HuH-7 (cell line): ENCODE measurements at places on chromosomes 7 and 10.

DNA sequence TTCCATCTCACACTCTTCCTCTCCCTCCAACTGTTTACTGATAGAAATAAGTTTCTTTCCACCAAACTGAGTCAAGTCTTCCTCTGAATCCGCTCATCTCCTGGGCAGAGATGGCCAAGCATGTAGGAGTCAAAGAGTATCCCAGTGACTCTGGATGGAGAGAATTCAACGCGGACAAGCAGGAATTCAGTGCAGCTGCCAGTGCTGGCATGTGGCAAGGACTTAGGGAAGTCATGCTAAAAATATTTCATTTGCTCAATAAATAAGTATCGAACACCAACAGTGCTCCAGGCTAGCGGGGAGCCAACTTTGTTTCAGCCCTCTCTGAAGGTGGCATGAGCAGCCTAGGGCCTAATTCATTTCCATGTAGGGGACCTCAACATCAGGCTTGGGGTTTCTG, 351.6 kb upstream of the ZMIZ1 start:
- no peak for DNase-seq

GRCh38 chr7:47196106-47196645, 385.7 kb downstream of the TNS3 start:
- no peak for DNase-seq

- DNase-seq = no peak
Observed at GRCh38 chr7:17487343-17487742, 188.9 kb downstream of the AHR start.

- DNase-seq = no peak
Observed at GRCh38 chr7:10998996-10999757, 25.5 kb downstream of the PHF14 start.

DNA sequence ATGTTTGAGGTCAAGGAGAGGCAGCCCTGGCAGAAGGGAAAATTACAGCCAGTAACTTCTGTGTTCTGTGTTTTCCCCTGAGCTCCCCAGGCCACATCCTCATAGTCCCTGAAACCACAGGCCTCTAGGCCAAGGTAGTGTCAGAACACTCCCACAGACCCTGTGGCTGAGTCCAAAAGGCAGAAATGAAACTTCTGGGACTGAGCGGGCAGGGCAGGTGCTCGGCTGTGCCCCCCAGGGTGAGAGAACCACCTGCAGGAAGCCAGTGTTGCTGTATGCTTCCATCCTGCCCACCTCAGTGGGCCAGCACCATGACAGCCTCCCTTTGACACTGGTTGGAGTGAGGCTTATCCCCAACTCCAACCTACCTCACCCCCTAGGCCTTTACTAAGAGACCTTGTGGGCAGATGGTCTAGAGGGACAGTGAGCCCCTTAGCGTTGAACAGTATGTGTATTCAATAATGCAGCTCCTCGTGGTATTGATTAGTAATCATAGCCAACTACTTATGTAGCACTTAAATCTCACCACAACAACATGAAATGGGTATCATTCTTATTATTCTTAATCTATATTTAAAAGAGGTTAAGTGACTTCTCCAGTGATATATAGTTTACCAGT, 30.3 kb downstream of the PIK3CG start:
- DNase-seq = no peak

GRCh38 chr7:121303422-121304101, 25.2 kb upstream of the WNT16 start:
- no peak for DNase-seq

DNA sequence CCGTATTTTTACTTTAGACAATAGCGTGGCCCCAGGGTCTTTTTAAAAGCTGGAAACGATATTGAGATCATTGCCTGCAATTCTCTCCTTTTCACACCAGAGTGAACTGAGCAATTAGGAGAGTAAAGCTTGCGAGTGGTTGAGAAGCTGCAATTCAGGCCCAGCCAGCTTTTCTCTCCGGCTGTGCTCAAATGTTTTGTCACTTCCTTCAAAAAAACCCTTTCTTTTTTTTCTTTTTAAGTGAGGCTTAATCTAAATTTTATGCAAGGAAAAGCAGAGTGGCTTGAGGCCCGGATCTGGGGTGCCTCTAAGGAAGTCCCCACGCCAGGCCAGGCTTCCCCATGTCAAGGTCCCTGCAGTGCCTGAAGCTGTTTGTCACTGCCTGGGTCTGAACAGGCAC, 433.9 kb downstream of the GLRX3 start:
- no peak for DNase-seq

DNA sequence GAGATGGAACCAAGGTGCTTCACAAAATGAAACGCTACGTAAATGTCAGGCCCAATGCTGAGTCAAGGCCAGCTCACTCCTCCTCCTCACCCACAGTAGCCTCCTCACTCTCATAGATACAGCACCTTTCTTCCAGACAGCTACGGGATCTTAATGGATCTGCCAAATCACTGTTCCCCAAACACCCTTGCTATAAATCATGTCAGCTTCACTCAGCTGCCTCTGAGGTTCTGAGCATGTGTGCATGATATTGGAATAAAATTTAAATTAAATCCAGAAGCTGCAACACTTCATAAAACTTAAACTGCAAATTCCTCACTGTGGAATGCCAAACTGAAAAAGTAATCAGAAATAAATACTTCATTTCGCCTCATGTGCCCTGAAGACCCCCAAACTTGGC, 14.7 kb upstream of the CPXM2 start:
- DNase-seq = no peak

- no peak for DNase-seq
Observed at GRCh38 chr7:84039432-84039831, 155.2 kb downstream of the SEMA3A start.

DNA sequence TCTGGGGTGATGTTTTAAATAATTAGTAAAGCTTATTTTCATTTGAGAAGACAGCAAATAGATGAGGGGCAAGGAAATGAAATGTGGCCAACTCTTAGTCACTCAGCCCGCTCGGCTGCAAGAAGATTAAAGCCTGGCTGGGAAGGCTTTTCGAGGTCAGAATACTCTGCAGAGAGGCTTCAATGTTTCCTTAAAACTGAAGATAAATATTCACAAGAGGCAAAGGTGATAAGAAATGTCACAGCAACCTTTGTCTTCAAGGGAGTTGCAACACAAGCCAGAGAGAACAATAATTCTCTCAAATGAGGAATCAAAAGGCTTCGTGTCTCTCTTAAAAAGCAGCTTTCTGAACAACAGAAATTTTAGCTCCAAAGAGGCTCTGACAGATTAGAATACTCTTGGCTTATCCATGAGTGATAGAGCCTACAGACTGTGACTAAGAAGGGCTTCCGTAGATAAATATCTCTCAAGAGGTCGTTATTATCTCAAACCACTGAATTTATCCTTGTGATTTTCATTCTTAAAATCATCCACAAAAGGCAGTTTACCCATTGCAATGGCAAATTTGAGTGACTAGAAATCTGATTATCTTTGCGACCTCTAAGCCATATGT, 92.5 kb downstream of the KLF6 start:
- DNase-seq = no peak

- no peak for DNase-seq
Observed at GRCh38 chr7:69110450-69111050, 487.7 kb upstream of the AUTS2 start.

DNA sequence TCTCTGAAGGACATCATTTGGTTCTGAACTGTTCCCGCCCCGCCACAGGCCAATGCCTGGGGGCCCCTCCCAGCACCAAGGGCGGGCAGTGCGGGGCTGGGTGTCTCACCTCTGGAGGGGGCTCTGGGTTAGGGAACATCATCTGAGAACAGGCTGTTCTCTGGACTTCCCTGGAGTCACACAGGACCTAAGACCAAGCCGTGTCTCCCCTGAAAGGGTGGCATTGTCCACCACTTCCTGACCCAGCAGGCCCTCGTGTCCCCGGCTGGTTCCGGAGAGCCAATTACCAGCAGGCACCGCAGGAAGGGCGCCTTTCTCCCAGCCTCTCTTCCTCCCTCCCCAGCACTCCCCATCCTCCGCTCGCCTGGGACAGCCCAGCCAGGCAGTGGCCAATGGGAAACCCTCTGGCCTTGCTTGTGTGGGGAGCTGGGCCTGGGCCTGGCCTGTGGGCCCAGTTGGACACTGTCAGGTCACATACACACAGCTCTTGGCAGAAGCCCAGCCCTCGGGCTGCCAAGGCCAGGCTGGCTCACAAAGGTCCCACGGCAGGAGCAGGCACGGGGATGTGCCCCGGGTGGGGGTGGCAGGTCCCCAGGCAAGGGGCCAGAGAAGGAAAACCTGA, 119.5 kb downstream of the SPDYE5 start:
- DNase-seq = no peak

GRCh38 chr10:131770946-131771633, 129.7 kb upstream of the PPP2R2D start:
- DNase-seq = no peak

DNA sequence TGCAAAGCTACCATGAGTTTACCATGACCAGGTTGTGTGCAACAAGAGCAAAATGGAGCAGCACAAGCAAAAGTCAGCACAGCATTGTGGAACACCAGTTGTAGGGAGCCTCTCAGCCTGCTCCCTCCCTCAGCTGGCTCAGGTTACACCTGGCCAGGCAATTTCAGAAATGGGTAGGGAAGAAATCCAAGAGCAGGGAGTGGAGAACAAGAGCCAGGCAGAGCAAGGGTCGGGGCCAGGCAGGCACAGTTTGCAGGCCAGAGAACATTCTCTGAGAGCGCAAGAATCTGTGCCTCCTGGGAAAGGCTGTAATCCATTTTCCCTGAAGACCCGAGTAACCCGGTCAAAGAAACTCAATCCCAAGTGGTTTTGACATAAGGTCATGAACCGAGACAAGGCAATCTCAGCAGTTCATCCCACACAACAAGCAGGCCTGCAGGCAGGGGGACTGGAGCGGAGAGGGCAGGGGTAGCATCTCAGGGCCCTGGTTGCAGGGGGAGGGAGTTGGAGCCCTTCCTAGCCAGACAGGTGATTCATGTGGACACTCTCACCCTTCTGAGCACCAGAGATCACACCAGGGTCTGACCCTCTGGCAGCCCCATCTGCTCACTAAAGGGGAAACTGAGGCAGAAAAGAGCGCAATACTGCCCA, 258.4 kb downstream of the PLXNA4 start:
- DNase-seq = no peak

- no peak for DNase-seq
Observed at GRCh38 chr10:119521443-119522204, 20.9 kb downstream of the RGS10 start.

GRCh38 chr7:20779041-20779440, 7.6 kb downstream of the SP8 start:
- no peak for DNase-seq

GRCh38 chr10:125023255-125023654, 81.3 kb downstream of the ZRANB1 start:
- DNase-seq = peak; percentile 52

DNA sequence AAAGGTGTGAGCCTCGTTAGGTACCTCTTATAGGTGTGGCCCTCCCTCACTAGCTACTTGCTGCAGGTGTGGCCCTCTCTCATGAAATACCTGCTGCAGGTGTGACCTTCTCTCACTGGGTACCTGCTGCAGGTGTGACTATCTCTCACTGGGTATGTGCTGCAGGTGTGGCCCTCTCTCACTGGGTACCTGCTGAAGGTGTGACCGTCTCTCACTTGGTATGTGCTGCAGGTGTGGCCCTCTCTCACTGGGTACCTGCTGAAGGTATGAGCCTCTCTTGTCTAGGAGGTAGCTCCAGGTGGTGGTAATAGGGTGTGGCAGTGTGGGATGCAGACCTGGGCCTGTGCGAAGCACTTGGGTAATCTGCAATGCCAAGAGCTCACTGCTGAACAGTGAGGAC, 170.7 kb upstream of the PLPP4 start:
- no peak for DNase-seq

- no peak for DNase-seq
Observed at GRCh38 chr7:77531038-77531437, 6.1 kb upstream of the PTPN12 start.

- no peak for DNase-seq
Observed at GRCh38 chr10:33945051-33945450, 610.6 kb upstream of the NRP1 start.

DNA sequence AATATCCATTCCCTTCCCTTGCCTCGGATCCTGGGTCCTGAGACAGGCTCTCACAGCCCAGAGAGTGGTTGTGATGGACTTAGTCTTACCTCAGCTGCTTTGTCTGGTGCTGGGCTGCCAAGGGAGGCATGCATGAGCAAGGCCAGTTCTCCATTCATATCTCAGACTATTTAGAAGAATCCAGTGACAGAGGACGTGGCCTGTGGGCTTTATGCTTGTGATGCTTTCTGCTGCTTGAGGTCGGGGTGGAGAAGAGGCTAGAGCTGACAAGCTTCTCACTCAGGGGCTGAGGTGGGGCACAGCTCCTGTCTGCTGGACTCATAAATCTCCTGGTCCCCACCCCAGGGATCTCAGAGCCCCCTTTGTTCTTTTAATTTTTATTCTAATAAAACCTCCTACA, 66.8 kb downstream of the DNAJC12 start:
- DNase-seq = no peak

GRCh38 chr7:69732203-69732602, 133.9 kb downstream of the AUTS2 start:
- DNase-seq = no peak
